ENCODE measurements at places on chromosomes 12 and 14.

DNA sequence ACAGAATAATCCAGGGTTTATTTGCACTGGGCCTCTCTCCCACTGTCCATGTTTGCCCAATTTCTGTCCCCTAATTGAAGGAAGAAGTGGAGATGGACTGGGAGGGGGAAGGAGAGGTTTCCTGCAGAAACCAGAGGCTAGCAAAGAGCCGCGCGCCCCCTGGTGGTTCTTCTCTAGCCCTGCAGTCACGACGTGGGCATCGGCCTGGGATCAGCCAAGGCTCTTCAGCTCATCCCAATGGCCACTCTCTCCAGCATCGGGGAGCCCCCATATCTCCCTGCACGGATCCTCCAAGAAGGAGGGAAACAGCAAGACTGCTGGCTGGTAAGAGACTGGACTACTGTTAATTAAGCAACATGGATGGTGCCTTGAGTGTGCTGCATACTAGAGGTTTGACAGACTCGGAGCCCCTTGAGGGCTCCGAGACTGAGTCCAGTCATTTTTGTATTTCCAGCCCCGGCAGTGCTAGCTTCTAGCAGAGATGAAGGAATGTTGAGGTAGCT is 18.7 kb downstream of the ZBTB39 start:
- DNase-seq = peak; percentile 73

DNA sequence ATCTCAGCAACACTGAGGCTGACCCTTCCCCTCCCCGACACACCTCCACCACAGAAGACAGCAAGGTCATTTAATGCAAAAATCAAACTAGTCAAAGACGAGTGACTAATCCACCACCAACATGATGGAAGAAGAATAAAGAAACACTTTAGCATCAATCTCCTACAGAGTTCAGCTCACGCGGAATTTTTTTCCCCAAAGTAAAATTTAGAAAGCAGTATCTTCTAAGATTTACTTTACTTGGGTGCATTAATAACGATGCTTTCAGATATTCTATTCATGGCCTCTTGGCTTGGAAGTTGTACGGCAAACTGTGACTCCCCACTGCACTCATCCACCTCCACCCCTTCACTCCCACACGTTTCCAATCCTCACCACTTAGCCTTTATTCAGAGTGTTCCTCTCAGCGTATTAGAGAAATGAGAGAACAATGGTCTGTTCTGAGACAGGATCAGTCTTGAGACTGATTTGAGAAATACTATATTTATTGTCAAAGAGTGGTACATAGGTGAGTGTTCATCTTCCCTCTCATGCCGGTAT is 1.9 kb downstream of the EGLN3 start:
- no peak for DNase-seq

DNA sequence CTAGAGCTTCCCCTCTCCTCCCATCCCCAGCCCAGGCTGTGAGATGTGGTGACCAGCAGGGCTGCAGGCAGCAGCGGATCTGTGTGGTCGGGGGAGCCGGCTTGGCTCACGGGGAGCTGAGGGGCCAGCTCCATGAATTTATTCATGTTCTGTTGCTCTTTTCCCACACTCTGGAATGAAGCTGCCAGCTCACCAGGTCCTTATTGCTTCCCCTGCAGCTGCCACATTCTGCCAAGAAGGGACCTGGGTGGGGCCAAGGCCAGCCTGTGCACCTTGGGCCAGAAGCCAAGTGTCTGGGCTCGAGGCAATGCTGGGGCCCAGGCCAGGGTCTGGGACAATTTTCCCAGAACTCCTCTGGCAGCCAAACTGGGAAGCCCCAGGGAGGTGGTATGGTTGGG is 2.5 kb upstream of the C1QL4 start:
- no peak for DNase-seq

DNA sequence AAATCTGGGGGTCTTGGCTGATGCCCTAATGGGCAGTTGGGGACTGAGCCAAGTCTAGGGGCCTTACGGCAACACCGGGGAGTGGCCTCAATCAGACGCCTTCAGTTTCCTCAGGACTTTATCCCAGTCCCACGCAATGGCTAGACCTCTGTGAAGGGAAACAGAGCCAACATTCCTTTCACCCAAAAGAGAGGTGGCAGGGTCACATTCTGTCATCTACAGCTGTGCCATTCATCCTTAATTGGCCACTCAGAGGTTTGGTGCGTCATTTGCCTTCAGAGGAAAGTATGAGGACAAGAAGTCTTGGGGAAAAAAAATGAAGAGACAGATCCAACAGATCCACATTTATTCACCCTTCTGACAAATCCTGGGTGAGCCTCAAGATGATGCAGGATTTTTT is 166.9 kb upstream of the AVPR1A start:
- DNase-seq = no peak

- DNase-seq = no peak
Measured at GRCh38 chr14:80100681-80101080, 110.6 kb downstream of the DIO2 start.

- DNase-seq = no peak
Measured at GRCh38 chr14:38412654-38413053, 156.8 kb upstream of the CLEC14A start.

DNA sequence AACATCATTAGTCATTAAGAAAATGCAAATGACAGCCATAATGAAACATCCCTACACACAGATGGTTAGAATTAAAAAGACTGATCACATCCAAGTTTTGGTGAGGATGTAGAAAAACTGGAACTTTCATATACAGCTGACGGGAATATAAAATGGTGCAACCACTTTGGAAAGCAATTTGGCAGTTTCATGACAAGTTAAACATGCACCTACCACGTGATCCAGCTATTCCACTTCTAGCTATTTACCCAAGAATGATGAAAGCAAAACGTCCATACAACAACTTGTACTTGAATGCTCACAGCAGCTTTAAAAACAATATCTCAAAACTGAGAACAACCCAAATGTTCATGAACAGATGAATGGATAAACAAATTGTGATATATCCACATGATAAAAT is 77.9 kb upstream of the AVPR1A start:
- no peak for DNase-seq

- no peak for DNase-seq
Measured at GRCh38 chr12:81520064-81520945, 238.8 kb downstream of the PPFIA2 start.

GRCh38 chr12:105921872-105922669 is 216.7 kb downstream of the NUAK1 start:
- no peak for DNase-seq

GRCh38 chr14:94787092-94787491 is 17.2 kb upstream of the GSC start:
- no peak for DNase-seq
